Right cardiac atrium (tissue), 5 donors: ENCODE measurements at places on chromosomes 5 and 9. TPM values are rescaled to one million over a fixed set of nuclear protein-coding genes. Genes with fewer than 3 reads are reported as not detected.

FOXD4L6 gene
- not detected for total RNA-seq

GRIN1 gene
- not detected for total RNA-seq

ITK gene
- total RNA-seq, result 0.77 TPM

GPX3 gene
- 1,476 TPM for total RNA-seq

STPG3 gene
- 0.31 TPM for total RNA-seq

RNF180 gene
- 27.9 TPM for total RNA-seq

HAND1 gene
- total RNA-seq, result 2.4 TPM

ADAMTS2 gene
- 21.3 TPM for total RNA-seq

EGR1 gene
- total RNA-seq, result 66.5 TPM

NUTM2F gene
- not detected for total RNA-seq

IRX2 gene
- total RNA-seq, result 0.46 TPM

MYMK gene
- total RNA-seq, result not detected

TMEM215 gene
- total RNA-seq, result 0.11 TPM
